ENCODE measurements at places on chromosomes 16 and 17.
A peak's percentile ranks its signal among the peaks of the same experiment; 100 is the strongest.

GRCh38 chr17:19558946-19559345, 25.3 kb downstream of the SLC47A1 start:
- DNase-seq: no peak

GRCh38 chr17:66491213-66491612, 188.8 kb downstream of the PRKCA start:
- no peak for DNase-seq

DNA sequence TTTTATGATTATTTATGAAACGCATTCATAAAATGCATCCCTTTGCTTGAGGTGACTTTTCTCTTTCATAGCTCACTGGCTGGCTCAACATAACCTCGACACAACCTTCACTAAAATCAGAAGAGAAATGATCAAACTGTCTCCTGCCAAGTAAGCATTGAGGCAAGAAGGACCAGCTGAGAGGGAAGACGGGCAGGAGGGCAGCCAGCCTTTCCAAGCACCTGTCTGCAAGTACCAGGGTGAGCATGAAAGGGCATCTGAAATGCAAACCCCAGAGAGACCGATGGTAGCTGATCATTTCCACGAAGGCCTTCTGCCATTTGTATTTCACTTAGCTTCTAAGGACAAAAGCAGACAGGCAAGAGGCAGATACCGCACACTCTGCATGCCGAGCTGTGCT, 52.1 kb upstream of the RPH3AL start:
- no peak for DNase-seq

DNA sequence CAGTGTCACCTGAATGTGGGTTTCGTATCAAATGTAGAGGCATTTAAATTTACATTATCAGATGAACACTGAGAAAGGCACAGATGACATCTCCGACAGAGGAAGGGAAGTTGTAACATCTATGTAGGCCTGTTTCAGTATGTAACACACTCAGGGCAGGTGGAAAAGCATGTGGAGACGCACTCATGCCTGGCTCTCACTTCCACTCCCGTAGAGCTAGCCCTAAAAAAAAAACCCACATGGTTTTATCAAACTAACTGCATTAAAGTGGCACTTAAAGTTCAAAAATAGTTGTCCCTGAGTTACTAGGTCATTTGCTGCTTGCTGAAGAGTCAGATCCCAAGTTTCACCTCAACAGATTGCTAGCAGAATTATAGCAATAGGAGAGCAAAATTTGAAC, 6.1 kb upstream of the ANKFY1 start:
- DNase-seq: no peak

DNA sequence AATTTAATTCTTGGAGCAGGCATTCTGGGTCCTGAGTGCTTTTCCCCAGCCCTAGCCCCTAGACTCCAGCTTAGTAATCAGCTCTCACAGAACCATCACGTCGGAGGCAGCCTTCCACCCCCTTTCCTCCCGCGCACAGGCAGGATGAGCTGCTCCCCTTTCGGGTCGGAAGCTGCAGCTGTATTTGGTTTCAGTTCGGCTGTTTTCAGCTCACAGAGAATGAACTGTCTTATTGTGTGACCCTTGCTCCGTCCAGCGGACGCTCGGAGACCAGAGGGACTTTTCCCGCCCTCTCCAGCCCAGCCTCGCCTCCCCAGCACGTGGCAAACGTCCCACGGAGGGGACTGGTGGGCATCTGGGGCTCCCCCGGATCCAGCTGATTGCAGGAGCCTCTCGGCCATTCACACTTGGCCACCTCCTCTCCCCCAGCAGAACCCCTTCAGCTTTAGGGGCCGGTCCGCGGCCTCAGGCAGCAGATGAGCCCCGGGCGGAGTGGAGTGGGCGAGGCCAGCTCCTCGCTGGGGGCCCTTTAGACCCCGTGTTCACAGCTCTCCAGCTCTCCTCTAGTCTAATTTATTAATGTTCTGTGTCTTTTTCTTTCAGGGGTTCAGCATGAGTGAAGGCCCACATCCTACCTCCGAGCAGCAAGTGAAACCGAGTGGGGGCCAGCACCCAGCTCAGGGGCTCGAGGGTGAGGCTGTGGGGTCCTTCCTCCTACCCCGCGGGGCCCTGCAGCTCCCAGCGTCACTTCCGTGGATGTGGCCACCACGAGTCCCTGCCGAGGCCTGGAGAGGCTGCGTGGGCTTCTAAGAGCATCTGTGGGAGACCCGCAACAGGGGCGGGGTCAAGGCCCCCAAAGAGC, 863 bp upstream of the UTS2R start:
- no peak for DNase-seq

GRCh38 chr17:35540589-35541404, 3.3 kb upstream of the SLFN12L start:
- DNase-seq: peak; percentile 29

- DNase-seq: peak; percentile 46
Observed at GRCh38 chr17:62064791-62065563, at the start of gene MED13. Gene MED13 (minus strand): TSS chr17:62065278. CDS start chr17:62065205, 73 bp downstream.

DNA sequence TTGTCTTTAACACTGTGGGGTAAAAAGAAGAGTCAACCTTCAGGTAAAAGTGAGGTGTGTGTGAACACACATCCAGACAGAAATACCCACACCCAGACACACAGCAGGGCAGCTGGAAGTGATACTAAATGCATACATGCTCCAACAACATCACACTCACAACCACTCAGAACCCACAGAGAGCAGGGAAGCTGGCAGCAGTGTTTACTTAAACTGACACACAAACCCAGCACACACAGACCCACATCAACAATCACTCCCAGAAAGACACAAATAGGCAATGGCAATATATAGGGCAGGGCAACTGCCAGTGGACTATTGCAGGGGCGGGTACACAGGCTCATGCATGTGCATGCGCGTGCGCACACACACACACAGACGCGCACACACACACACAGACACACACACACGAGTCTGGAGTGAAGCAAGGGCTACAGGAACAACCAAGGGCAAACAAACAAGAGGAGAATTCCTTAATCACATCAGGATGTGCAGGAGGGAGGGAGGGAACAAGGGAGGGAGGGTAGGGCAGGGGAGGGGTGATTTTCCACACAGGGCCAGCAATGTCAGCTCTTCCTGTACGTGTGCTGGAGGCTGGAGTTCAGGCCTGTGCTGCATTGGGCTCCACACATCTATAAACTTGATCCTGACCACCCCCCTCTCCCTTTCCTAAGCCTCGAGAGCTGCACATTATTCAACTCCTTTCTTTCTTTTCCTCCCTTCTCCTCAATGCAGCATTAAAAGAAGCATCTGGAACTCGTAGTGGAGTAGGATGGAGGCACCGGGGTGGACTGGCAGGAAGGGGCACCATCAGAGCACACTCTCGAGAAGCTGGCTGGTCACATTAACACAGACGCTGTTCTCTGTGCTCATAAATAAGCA, 30.1 kb downstream of the HIC1 start:
- no peak for DNase-seq

DNA sequence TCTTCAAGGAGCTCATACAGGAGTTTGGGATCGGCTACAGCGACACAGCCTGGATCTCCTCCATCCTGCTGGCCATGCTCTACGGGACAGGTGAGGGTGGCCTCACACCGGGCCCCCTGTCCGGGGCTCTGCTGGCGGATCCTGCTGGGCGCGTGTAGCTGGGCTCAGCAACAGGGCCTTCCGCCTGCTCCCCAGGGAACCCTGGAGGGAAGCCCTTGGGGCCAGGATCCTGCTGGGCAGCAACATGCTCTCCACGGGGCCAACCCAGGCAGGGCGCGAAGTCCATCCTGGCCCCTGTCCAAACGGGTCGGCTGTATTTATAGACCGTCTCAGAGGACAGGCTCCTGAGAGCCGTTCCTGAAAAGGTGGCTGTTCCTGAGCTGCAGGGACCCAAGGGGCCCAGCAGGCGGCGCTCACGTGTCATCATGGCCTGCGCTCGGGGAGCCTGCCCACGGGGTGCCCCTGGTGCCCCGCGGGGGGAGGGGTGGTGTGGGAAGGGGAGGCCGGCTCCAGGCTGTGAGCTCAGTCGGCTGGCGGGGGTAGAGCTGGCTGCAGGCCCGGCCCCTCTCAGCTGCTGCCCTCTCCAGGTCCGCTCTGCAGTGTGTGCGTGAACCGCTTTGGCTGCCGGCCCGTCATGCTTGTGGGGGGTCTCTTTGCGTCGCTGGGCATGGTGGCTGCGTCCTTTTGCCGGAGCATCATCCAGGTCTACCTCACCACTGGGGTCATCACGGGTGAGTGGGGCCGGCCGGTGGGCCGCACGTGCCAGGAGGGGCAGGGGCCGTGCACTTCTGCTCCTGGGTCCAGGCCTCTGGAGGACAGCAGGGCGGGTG, 7.5 kb downstream of the SLC16A3 start:
- DNase-seq: peak; percentile 58

GRCh38 chr16:2443555-2443954, 14.3 kb downstream of the CCNF start:
- no peak for DNase-seq

GRCh38 chr16:50667497-50668367, 13.4 kb downstream of the SNX20 start:
- DNase-seq: no peak

GRCh38 chr17:67503184-67503583, 126.1 kb downstream of the PITPNC1 start:
- DNase-seq: no peak

DNA sequence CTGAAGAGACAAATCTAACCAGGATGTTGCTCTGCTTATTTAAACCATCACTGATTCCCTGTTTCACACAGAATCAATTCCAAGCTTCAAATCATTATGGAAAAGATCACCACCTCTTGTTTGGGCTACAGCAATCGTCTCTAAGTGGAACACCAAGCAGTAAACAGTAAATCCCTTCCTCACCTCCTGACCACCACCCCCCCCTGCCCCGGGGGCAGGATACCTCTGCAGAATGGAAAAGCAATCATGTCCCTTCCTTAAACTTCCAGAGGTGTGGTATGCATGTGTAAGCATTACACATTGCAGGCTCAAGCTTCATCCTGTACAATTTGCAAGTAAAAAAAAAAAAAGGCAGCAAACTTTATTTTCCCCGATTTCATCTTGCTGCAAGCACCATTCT, 373.8 kb downstream of the NPIPA8 start:
- no peak for DNase-seq

DNA sequence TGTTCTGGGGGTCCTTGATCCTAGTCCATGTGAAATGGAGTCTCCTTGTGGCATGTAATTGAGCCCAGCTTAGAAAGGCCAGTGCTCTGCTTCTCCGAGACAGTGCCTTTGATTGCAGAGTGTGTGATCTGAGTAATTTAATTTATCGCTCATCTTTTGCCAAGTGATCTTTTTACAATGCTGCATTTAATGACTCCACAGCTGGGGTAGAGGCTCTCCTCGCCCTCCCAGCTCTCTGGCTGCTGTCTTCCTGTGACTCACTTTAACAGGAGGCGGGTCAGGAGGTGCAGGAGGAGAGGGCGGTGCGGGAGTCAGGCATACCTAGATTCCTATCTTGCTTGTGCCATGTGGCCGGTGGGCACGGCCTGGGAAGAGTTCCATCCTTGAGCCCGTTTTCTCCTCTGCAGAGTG, 113.4 kb upstream of the FOXF1 start:
- DNase-seq: no peak

GRCh38 chr16:77807-78443, at the start of gene MPG:
Gene MPG (plus strand): TSS chr16:78225. CDS start chr16:78310, 85 bp downstream.
- DNase-seq: peak; percentile 80

GRCh38 chr16:70703041-70703834, 17.4 kb upstream of the MTSS2 start:
- DNase-seq: no peak

- no peak for DNase-seq
Observed at GRCh38 chr17:32258383-32259140, 7.1 kb upstream of the RHBDL3 start.

Data from stimulated activated CD4-positive, alpha-beta T cell treated with anti-CD3 and anti-CD28 coated beads, Interleukin-4, amount 100 ng/mL, for 48 hours (primary cell).